Neuronal stem cell (in vitro differentiated cells): ENCODE measurements at places on chromosomes 13 and 19.

GRCh38 chr19:31541396-31541795, 192.2 kb upstream of the TSHZ3 start:
- DNase-seq = no peak

GRCh38 chr13:80237646-80238045, 103.3 kb downstream of the SPRY2 start:
- DNase-seq = no peak

GRCh38 chr13:51519771-51520216, 64.5 kb upstream of the WDFY2 start:
- no peak for DNase-seq

GRCh38 chr19:39111593-39112199, 13.9 kb upstream of the PAK4 start:
- no peak for DNase-seq

DNA sequence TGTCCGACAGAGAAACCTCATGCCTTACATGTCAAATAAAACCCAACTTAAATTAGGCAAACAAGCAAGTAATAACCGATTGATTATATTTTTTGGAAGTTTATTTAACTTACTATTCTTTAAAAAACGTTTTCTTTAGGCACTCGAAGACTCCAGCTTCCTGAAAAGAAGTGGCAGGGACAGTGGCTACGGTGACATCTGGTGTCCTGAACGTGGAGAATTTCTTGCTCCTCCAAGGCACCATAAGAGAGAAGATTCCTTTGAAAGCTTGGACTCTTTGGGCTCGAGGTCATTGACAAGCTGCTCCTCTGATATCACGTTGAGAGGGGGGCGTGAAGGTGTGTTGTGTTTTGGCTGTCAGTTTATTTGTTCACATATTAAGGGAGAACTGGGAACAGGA, 164.4 kb downstream of the LMO7 start:
- DNase-seq = no peak

DNA sequence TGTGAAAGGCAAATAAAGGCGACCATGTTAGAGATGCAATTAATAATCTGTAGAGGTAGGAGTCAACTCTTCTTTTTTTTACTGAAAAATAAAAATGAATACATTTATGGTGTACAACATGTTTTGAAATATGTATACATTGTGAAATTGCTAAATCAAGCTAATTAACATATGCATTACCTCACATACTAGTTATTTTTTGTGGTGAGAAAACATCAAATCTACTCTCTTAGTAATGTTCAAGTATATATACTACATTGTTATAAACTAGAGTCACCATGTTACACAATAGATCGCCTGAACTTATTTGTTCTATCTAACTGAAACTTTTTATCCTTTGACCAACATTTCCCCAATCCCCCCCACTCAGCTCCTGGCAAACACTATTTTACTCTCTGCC, 143.2 kb downstream of the POU4F1 start:
- no peak for DNase-seq

DNA sequence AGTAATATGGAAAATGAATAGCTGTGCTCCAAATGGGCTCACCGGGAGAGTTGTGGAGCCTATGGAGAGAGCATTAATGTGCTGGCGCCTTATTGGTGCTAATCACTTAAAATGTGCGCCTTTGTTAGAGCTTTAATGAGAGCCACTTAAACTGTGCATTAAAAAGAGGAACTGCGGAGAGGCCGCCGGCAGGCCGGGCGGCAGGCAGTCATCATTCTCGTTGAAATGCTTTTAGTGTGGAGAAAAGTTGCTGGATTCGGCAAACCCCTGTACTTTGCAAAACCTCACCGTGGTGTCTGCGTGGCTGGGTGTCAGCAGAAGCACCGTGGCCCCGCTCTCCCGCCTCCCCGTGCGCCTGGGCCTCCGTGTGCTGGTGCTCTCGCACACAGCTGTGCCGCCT, 105.5 kb downstream of the KDM4B start:
- DNase-seq = no peak

DNA sequence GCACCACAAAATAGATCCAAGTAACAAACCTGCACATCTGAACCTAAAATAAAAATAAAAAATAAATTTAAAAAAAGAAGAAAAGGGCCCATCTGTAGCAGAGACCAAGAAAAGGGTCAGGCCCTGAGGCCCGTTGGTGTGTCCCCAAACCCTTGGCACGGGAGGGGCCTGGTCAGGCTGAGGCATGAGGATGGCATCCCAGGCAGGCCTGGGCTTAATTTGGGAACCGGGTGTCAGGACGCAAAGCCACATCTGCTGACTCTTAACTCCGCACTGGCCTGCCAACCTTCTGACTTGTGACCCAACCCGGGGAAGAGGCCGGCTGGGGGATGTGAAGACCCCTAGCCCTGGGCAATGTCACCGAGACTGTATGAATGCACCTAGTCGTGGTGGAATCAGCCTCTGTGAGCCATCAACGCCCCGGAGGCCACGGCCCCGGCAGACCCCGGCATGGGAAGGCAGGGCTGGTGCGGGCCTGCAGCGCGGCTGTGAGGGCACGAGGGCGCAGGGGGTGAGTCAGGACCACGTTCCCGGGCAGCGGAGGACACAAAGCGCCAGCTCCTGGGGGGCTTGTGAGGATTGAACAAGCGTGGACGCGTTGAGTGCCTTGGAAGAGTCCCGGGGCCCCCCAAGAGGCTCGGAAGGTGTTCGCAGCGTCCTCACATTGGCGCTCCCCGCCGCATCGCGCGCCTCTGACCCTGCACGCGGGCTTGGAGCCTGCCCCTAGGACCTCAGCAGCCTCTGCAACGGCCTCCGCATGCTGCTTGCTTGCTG, 38.2 kb downstream of the ATP12A start:
- no peak for DNase-seq

DNA sequence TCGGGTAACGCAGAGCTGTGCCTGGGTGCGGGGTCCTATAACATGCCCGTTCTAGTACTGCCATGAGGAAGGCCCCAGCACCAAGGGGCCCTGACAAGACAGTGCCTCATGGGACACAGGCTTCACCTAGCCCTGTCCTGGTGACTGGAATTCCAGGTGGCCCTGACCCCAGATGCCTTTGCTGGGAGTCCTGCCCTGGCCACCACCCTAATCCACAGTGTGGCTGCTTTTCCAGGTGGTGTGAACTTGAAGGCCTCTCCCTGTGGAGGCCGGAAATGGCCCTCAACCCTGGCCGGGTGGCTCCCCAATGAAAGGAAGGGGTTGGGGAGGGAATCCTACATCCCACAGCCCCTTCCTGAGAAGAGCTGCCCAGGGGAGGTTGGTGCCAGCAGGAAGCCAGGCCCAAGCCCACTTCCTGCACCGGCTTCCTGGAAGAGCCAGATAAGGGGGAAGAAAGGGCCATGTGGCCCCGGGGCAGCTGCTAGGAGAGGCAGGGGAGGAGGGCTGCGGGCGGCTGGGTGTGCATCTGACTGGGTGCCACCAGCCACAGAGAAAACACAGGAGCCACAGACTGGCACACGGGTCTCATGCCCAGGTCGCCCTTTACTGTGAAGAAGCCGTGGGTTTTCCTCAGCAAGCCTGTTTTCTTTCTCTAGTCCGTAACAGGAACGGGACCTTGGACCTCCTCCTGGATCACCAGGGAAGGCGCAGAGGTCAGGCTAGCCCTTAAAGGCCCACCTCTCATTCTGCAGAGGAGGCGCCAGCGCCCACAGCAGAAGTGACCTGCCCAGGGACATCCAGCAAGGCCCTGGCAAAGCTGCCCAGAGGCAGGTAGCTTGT, 4.7 kb downstream of the LSM4 start:
- DNase-seq = no peak

DNA sequence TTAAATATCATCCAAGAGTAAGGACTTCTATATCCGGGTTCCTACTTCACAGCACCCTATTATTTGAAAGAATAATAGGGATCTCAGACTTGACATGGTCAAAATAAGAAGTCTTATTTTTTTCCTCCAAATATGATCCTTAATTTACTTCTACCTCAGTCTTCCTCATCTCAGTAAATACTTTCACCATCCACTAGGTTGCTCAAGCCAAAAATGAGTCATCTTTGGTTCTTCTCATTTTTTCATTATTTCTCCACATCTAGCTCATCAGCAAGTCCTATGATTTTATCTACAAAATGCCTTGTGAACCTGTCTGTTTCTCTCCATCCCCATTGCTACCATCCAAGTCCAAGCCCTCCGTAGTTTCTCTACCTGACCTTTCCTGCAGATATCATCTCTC, 121.9 kb upstream of the GJB6 start:
- DNase-seq = no peak

GRCh38 chr13:98419786-98420553, 156.9 kb downstream of the STK24 start:
- no peak for DNase-seq

DNA sequence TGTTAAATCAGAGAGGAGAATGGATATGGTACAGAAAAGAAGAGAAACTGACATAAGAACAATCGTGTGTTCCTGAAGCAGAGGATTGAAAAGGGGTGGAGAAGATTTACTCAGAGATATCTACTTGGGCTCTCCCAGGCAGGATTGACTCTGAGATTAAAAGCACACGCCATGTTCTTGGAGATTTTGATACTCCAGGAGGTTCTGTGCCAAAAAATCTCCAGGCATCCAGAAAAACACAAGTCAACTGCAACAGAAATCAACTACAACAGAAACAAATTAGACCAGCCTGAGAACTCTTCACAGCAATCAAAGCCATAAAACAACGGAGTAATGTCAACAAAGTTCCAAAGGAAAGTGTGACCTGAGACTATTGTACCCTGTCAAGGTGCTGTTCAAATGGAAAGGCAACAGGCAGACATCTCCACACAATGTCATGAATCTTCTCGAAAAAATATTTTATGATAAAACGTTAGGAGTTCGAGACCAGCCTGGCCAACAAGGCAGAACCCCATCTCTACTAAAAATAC, 104.2 kb downstream of the UBL3 start:
- no peak for DNase-seq

DNA sequence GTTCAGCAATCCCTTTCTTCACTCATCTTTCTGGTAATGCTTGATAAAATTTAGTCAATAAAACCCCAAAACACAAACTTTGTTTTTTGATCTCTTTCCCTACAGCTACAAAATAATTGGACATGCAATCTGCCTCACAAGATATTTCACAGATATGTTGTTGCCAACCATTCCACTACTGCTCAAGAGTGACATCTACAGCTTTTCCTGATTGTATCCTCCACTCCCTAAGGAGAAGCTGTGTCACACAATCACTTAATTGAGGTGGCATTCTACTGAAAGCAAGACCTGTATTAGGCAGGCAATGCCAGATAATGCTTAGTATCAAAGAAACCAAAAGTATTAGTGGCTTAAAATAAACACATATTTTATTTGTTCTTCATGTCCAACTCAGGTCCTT, 1646.2 kb upstream of the SPRY2 start:
- DNase-seq = no peak

- DNase-seq = no peak
These were observed 14.0 kb downstream of the LRRC4B start for GRCh38 chr19:50554212-50554611.

- no peak for DNase-seq
These were observed 914.7 kb downstream of the SLITRK5 start for GRCh38 chr13:88585861-88586260.

GRCh38 chr13:77519808-77520207, 15.7 kb upstream of the SCEL start:
- no peak for DNase-seq

DNA sequence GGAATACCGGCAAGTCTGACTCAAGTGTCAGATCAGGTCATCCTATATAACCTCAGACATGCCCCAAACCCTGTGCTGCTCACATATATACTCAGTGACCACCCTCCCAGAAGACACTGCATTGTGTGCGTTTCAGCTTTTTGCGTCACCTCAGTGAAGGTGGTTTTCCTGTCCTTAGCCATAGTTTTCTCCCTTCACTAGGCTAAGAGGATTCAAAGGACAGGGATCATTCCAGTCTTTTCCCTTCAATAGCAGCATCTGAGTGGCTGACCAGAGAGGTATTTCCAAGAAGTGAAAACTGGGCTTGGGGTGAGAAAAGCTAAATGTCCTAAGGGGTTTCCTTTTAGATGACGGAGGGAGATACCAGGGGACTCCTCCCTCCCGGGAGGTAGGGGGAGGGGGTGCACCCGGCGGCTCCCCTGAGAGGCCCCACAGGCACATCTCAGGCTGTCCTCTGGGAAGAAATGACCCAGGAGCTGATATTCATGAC, 12.7 kb upstream of the OR10H1 start:
- DNase-seq = no peak

- no peak for DNase-seq
These were observed 2.3 kb downstream of the KISS1R start for GRCh38 chr19:919199-920050.

DNA sequence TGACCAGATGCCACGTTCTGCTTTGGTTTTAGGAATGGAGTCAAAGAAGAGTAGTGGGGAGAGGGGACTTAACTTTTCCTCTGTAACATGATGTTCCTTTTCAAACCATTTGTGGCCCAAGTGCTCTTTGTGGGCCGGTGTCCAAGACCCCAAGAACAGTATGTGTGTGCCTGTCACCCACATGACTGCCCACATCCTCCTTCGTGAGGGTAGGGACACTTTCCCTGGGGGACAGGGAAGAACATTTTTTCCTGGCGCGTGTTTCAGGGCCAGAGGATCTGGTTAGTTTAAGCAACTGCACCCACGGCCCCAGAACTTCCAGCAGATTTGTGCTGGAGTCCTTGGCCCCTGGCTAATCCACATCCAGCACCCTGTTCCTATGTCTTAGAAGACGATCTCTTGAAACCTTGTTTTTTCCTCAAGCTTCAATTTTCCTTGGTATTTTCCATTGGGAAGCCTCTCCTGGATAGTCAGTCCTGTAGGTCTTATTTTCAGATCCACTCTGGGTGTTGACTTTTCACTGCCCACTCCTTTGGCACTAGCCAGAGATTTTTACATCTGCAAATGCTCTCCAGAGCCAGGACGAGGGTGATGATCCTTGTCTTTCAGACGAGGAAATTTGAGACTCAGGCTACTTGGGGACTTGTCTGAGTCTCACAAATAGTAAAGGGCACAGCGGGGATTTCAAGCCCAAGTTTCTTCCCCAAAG, 10.8 kb upstream of the CCDC97 start:
- DNase-seq = no peak

DNA sequence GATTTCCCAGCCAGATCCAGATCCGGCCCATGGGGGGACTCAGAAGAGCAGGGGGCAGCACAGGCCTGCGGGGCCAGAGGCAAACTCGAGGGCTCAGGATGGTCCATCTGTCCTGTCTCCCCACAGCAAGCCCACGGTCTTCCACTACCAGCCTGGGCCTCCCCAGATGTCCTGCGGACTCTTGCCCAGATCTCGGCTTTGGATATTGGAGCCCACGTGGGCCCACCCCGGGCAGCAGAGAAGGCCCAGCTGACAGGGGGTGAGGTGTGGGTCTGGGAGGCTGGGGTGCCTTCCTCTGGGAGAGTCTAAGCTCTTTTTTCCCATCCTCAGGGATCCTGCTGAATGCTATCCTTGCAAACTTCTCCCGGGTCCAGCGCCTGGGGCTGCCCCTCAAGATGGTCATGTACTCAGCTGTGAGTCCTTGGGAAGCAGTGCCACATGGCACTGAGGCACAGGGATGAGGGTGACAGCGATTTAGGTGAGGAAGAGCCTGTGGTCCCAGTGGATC, 3.4 kb downstream of the ACP4 start:
- DNase-seq = no peak

DNA sequence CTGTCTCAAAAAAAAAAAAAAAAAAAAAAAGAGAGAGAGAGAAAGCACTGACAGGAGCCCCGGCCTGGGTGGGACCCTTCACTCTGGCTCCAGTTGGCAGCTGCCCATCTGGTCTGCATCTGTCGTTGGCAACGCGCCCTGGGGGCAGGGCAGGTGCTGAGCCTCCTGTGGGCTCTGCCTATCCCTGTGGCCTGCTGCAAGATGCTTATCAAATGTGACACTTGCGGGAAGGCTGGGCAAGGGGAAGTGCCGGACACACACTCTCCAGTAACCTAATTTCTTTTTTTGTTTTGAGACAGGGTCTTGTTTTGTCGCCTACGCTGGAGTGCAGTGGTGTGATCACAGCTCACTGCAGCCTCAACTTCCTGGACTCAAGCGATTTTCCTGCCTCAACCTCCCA, 10.7 kb upstream of the KPTN start:
- no peak for DNase-seq
